Stimulated activated effector memory CD8-positive, alpha-beta T cell treated with anti-CD3 and anti-CD28 coated beads, Interleukin-12 subunit alpha, Interleukin-12 subunit beta, amount 100 ng/mL, for 72 hours (primary cell): ENCODE measurements at places on chromosomes 6 and 20.

DNA sequence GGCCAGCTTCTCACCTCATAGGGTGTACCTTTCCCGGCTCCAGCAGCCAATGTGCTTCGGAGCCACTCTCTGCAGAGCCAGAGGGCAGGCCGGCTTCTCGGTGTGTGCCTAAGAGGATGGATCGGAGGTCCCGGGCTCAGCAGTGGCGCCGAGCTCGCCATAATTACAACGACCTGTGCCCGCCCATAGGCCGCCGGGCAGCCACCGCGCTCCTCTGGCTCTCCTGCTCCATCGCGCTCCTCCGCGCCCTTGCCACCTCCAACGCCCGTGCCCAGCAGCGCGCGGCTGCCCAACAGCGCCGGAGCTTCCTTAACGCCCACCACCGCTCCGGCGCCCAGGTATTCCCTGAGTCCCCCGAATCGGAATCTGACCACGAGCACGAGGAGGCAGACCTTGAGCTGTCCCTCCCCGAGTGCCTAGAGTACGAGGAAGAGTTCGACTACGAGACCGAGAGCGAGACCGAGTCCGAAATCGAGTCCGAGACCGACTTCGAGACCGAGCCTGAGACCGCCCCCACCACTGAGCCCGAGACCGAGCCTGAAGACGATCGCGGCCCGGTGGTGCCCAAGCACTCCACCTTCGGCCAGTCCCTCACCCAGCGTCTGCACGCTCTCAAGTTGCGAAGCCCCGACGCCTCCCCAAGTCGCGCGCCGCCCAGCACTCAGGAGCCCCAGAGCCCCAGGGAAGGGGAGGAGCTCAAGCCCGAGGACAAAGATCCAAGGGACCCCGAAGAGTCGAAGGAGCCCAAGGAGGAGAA lies 10.5 kb downstream of the GNAS-AS1 start:
- no peak for DNase-seq

DNA sequence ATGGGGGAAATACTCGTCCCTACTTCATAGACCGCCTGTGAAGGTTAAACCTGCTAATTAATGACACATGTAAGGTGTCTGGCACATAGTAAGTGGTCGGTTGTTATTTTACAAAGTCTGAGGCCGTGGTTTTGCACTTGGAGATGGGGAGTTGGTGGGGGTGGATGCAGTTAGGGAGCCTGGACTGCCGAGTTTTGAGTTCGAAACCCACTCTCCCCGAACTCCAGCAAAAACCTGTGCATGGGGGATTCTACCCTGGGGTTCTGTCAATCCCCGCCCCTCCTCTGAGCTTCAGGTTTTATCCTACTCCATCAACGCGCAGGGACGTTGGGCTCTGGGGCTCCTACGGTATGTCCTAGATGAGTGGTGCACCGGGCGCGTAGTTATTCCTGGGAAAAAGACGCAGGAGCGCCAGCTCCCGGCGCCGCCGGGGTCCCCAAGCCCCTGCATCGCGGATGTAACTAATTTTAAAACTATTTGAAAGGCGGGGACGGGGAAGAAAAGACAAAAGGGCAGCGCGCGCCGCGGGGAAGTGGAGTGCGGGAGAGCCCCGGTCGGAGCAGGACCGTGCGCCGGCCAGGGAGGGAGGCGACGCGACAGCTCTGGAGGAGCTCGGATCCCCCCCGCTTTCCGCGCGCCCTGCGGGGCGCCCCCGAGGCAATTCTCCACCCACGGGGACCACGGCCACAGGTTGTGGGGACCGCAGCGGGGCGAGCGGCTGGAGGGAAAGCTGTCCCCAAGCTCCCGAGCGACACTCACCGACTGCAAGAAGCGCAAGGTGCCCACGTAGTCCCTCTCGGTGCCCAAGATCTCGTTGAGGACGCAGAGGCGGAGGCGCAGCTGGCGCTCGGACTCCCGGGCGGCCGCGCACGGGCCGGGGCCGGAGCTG lies 672 bp downstream of the PREX1 start:
- DNase-seq: peak; percentile 79

GRCh38 chr6:79671600-79672266 lies 40.6 kb downstream of the SH3BGRL2 start:
- DNase-seq: no peak

DNA sequence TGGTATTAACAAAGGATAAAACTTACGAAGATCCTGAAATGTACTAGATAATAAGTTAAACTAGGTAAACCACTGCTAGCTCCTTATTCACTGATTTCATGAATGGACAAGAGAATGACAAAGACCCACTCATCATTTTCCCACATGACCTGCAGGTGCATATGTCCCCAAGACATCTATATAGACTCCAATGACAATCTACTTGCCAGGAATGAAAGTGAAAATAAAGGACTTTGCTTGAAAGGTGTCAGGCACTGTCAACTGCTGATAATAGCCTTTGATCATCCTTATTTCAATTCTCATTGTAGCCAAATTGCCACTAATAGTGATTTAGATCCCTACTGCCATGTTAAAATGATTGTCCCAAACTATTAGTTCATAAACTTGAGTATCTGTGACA lies 321.8 kb downstream of the HACE1 start:
- no peak for DNase-seq

DNA sequence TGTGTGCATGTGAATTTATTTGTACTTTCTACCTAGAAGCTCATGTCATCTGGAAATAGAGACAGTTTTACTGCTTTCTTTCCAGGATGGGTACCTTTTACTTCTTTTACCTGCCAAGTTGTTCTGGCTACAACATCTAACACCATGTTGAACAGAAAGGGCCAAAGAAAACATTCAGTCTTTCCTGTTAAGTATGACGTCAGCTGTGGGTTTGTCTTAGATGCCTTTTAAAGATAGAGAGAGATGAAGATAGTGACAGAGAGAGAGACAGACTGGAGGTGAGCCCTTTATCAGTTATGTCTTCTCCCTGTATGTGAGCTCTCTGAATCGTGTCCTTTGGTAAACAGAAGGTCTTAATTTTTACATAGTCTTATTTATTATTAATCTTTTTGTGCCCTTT lies 3.4 kb upstream of the DACT2 start:
- no peak for DNase-seq

- DNase-seq: no peak
These were observed 3.6 kb downstream of the PAK5 start for GRCh38 chr20:9835302-9835701.

DNA sequence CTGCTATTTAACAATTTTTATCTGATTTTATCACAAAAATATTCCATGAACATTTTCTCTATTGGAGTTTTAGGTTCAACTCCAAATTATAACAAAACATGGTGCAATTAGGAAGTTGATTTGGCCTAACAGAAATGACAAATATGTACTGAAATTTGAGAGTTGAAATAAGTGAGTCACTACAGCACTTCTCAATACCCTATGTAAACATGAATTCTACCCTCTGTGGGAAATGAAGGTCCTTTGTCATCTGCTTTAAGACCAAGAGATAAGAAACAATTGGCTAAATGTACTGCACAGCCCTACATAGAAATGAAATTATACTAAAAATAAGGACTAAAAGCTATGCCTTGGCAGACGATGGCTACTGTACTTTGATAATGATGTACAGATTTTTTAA lies 86.2 kb upstream of the BEND6 start:
- no peak for DNase-seq

- no peak for DNase-seq
These were observed 800 bp downstream of the ABCC10 start for GRCh38 chr6:43428112-43428570.

DNA sequence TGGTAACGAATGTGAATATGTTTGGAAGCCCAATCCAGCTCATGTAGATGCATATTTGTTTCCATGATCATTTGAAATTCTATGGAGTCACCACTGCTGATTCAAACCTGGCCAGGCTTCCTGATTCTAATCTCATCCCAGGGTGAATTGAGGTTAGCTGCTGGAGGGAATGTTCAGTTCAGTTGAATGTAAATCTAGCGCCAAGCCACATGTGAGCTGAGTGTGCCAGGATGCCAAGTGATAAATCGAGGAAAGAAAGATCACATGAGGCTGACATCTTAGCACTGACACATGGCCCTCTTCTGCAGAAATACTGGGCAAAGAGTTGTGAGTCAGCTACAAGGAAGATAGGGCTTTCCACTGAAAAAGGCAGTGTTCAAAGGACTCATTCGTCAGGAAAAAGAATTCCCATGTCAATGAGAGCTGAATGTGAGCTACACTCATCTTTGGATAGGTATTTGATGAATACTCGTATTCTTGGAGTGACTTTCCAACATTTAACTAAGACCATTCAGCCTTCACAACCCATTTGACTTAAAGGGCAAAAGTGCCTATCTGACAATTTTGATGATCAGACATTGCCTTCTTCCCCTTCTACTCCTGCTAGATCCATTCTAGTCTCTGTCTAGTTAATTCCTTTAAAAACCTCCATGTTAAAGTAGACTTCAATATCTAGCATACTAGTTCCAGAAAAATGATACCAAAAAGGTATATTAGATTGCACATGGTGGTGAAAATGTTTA lies 172.1 kb downstream of the MTFR2 start:
- no peak for DNase-seq

DNA sequence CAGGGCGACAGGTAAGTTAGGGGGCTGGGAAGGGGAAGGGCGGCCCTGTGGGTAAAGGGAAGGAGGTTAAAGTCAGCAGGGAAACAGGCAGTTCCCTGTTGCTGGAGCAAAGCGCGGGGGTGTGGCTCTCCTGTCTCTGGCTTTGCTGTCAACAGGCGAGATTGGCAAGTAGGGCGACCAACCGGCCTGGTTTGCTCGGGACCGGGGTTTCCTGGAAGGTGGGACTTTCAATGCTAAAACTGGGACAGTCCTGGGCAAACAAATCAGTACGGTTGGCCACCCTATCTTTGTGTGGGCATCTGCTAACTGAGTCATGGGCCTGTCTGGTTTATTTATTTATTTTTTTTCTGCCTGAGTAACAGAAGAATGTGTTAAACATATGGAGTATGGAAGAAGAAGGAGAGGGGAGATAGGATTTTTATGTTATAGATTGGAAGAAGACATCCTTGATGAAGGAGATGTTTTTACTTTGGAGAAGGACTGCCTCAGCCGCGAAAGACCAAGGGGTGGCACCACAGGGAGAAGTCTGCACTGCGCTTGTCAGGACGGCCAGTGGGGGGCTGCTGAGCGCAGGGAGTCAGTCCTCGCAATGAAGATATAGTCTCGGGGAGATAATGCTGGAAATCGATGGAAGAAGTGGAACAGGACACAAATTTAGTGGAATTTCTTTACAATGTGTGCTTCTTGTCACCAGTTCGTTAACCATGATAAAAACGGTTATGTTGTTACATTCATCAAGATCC lies 43.4 kb upstream of the ESR1 start:
- no peak for DNase-seq

DNA sequence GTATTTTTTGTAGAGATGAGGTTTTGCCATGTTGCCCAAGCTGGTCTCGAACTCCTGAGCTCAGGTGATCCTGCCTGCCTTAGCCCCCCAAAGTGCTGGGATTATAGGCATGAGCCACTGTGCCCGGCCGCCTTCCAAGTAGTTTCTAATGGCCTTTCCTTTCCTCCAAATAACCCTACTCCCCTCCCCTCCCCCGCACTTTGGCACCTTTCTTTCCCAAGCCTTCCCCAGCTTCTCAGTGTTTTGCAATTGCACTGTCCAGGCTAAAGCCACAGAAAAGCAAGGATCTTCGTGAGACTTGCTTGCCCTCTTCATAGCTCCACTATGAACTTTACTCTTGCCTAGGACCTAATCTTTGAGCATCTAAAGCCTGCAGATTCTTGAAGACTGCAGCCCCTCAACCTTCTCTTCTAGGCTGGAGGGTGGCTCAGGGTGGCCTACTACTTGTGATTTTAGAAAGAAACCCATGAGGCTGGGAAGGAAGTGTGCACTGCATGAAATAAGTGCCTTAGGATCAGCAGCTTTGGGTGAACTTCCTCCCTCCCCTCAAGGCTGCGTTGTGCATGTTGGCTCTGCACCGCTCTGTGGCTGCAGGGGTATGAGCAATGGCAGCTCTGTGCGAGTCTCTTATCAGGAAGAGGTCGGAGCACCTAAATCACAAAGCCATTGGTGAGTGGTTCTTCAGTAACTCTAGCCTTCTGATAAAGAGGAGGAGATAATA lies 152.4 kb upstream of the SNX9 start:
- no peak for DNase-seq

- DNase-seq: no peak
These were observed 24.6 kb downstream of the ATG5 start for GRCh38 chr6:106300944-106301343.
